ENCODE measurements at places on chromosomes 4 and X.

DNA sequence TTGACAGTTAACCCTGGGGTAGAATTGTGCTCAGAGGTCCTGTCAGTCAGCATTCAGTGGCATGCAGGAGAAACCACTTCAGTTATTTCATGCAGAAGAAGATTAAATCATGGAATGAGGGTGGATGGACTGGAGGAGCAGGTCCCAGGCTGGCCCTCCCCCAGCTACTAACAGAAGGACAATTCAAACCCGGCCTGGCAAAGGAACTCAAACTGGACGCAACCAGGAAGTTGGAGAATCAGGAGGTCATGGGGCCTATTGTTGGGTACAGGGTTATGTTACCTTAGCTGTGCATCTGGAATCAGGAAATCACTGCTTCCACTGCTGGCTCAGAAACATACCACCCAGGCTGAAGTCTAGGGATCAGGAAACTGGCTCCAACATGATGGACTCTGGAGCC is 121.4 kb downstream of the GPAT3 start:
- no peak for DNase-seq
- H3K4me3 ChIP-seq: no peak overlapping the region
- no peak overlapping the region for H3K27ac ChIP-seq
- no peaks in the 10 kb centered on the region for H3K27me3 ChIP-seq
- no peaks in the 10 kb centered on the region for H3K36me3 ChIP-seq

DNA sequence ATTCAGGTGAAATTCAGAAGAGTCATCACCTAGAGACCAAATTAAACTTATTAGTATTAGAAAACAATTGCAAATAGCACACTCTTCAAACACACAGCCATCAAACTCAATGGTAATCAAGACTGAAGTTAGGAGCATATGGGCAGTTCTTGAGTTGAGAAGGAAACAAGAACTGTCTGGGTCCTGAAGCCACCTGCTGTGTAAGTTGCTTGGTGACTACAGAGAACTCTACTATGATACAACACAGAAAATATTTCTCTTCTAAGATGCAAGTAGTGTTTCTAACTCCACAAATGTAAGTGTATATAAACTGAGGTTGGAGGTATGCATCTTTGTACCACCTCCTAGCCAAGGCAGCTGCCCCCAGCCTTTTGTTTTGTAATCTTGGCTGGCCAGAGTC is 325 bp upstream of the PF4V1 start:
- no peak overlapping the region for H3K27ac ChIP-seq
- DNase-seq: no peak
- H3K4me1 ChIP-seq: no peaks in the 10 kb centered on the region
- H3K36me3 ChIP-seq: no peaks in the 10 kb centered on the region
- H3K27me3 ChIP-seq: no peaks in the 10 kb centered on the region
- no peak overlapping the region for H3K4me3 ChIP-seq

GRCh38 chrX:19785647-19786046 is 101.8 kb downstream of the SH3KBP1 start:
- no peak overlapping the region for H3K4me3 ChIP-seq
- H3K27ac ChIP-seq: no peak overlapping the region
- no peaks in the 10 kb centered on the region for H3K36me3 ChIP-seq
- H3K27me3 ChIP-seq: no peaks in the 10 kb centered on the region
- DNase-seq: no peak
- H3K4me1 ChIP-seq: no peaks in the 10 kb centered on the region

DNA sequence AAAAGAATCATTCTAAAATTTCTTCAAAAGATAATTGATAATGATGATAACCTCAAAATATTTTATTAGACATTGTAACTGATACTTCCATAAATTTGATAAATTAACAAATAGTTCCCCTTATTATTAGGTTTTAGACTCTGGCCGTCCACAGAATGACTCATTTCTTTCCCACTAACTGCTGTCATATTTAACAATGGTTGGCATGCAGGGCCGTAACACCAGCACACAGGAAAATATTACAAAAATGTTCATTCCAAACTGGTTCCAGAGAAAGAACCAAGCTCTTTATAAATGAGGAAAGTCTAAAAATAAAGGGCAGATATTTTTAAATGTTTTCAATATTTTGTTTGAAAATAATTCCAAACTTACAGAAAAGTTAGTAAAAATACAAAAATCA is 28.2 kb downstream of the WDFY3 start:
- H3K27ac ChIP-seq: peak overlapping the region; percentile 68
- no peaks in the 10 kb centered on the region for H3K27me3 ChIP-seq
- H3K4me1 ChIP-seq: peaks cover 22% of the 10 kb centered on the region
- no peak overlapping the region for H3K4me3 ChIP-seq
- H3K36me3 ChIP-seq: no peaks in the 10 kb centered on the region
- DNase-seq: no peak

GRCh38 chr4:6565691-6566390 is 9.1 kb upstream of the MAN2B2 start:
- H3K36me3 ChIP-seq: no peaks in the 10 kb centered on the region
- DNase-seq: no peak
- no peak overlapping the region for H3K27ac ChIP-seq
- no peaks in the 10 kb centered on the region for H3K4me1 ChIP-seq

Data from tibial nerve (tissue), 4 donors.